Lung microvascular endothelial cell (primary cell): ENCODE measurements at places on chromosomes 13 and 19.
A peak's percentile ranks its signal among the peaks of the same experiment; 100 is the strongest.

- DNase-seq: no peak
Measured at GRCh38 chr19:12411893-12412292, 10.8 kb upstream of the ZNF799 start.

DNA sequence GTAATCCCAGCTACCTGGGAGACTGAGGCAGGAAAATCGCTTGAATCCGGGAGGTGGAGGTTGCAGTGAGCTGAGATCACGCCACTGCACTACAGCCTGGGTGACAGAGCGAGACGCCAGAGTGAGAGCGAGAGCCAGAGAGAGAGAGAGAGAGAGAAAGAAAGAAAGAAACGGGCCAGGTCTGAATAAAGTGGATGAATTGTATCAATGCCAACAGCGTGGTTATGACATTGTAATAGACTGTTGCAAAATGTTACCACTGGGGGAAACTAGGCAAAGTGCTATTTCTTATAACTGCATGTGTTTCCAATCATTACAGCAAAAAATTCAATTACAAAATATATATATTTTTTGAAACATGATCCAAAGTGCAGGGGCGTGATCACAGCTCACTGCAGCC, 11.8 kb upstream of the BTBD2 start:
- peak; percentile 50 for DNase-seq

GRCh38 chr19:14073925-14074838, 1.6 kb downstream of the MISP3 start:
- DNase-seq: peak; percentile 17

DNA sequence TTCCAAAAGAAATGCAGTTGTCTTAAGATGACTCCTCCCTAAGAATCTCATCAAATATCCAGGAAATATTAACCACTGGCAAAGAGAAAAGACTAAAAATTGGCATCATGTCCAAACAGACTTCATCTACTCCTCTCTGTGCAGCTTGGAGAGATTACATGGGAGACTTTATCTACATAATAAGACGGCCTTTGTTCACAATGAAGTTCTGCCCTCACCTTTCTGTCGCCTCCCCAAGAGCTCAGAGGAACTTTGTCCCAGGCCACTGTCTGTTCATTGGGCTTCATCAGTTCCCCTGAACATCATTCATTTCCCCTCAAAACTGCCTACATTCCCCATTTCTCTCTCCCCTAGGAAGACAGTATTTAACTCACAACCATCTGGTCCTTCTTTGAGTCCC, 22.4 kb upstream of the MRI1 start:
- no peak for DNase-seq

DNA sequence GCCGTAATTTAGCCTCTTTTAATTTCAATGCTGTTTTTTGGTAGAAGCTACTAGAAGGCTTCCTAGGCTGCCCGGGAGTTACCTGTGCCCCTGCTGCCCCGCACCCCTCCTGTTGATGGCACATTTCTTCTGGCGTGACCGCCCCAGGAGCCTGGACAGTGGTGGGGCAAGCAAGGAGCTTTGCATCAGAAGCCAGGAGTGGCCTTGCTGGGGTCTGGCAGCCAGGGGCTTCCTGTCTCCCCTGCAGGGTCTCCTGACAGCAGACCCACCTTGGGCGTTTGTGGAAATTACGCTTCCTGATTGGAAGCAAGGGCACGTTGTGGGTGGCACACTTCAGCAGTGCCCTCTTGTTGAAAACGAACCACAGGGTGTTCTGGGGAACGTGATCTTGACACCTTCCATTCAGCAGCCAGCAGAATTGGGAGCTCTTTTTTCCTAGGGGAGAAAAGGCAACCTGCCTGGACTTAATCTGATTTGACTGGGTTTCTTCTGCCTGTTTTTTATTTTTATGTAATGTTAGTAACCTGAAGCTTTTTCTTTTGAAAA, 90.0 kb upstream of the TEX29 start:
- no peak for DNase-seq

DNA sequence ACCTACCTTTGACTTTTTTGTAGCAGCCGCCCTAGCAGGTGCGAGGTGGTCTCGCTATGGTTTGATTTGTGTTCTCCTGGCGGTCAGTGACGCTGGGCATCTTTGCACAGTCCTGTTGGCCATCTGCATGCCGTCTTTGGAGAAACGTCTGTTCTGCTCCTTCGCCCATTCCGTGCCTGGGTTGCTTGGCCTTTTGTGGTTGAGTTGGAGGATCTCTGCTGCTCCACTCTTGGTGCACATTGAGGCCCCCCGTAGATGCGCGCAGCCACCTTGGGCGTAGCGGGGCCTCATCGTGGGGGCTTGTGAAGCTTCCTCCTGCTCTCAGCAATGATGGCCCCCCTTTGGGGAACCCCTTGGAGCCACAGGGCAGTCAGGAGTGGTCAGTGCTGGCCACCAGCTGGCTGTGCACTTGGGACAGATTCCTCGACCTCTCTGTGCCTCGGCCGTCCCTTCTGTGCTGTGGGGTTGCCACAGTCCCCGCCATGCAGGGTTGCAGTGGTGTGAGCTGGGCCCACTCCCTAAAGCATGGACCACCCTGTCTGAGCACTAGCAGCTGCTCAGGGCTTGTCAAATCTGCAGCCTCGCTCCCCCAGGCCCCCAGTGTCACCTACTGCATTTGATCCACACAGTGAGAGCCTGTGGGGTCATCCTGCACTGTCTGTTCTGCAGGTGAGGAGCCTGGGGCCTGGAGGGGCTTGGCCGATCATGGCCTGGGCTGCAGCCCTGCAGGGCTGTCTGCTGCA, 170.8 kb downstream of the KDM4B start:
- DNase-seq: no peak

DNA sequence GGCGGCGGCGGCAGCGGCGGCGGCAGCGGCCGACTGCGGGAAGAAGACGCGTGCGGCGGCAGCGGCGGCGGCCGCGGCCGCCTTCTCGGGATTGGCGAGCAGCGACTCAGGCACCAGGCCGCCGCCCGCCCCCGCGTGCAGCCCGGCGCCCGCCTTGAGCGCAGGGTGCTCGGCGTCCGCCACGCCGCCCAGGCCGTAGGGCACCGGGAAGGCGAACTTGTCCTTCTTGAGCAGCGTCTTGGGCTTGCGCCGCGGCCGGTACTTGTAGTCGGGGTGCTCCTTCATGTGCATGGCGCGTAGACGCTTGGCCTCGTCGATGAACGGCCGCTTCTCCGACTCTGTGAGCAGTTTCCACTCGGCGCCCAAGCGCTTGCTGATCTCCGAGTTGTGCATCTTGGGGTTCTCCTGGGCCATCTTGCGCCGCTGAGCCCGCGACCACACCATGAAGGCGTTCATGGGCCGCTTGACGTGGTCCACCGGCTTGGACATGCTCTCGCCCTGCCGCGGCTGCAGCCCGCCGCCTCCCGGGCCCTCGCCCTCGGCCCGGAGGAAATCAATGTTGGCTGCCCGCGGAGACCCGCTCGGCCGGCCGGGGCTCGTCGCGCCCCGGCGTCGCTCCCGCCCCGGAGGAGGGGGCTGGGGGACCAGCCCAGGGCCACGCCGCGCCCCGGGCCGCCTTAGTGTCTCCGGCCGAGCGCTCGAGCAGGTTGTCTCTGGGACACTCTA, 621 bp downstream of the SOX21 start:
- DNase-seq: peak; percentile 44

DNA sequence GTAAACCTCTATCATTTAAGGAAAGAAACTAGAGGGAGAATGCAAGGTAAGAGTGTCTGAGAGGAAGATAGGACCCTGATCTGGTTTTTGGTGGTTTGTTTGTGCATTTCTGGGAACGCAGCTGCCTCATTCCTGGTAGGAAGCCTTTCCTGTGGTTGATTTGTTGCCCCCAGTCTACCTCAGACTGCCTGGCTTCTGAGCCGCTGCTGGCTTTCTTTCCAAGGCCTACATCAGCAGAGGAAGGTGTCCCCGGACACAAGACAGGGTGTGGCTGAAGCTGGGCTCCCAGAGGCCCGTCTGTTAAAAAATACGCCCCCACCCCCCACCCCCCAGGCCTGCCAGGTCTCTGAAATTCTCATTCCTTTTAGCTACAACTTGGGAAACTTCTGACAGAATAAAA, 42.6 kb downstream of the C13orf42 start:
- no peak for DNase-seq

DNA sequence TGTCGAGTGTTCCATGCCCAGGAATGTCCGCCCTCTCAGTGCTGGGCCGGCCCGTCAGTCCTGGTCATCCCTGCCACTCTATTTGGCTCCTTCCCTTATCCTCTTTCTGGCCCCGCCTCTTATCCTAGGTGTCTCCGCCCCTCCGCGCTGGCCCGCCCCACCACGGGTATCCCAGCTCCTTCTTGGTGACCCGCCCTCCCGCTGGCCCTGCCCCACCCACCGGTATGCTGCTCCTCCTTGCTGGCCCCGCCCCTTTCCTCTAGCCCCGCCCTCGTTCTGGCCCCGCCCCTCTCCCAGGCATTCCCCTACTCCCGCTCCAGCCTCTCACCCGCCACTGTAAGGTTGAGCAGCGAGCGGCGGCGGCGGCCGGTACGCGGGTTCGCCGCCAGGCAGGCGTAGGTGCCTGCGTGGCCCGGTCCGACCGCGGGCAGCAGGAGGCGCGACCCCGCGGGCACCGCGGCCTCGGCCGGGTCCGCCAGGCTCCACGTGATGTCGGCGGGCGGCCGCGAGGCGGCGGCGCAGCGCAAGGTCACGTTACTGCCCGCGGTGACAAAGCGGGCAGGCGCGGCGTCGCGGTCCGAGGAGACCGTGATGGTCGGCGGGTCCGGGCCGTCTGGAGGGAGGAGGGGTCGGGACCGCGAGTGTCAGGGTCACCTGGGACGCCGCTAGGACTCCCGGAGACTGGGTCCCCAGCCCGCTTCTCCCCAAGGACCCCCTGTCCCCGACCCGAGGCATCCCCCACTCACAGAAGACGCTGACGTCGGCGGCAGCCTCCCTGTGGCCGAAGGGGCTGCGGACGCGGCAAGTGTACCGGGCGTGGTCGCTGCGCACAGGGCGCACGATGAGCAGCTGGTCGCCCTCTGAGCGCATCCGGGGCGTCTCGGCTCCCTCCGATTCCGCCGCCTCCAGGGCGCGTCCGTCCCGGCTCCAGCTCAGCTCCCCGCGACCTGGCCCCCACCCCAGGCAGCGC, 2.0 kb downstream of the VSIG10L start:
- peak; percentile 96 for DNase-seq

DNA sequence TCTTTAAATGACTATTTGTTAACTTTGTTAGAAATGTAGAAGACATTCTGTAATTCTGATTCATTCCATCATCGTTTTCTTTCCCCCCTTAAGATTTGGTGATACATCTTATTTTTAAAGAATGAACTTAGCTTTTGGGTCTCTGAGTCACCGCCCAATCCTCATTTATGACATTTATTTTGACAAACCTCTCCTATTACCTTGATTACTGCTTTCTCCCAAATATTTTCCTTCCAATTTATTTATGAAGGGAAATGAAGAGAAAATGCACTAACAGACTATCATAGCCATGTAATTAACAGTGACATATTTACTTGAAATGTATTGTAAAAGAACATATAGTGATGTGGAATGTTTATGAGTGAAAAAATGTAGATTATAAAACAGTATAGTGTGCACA, 241.6 kb downstream of the DCLK1 start:
- no peak for DNase-seq

GRCh38 chr13:73335944-73336343, 277.1 kb downstream of the KLF5 start:
- DNase-seq: no peak

DNA sequence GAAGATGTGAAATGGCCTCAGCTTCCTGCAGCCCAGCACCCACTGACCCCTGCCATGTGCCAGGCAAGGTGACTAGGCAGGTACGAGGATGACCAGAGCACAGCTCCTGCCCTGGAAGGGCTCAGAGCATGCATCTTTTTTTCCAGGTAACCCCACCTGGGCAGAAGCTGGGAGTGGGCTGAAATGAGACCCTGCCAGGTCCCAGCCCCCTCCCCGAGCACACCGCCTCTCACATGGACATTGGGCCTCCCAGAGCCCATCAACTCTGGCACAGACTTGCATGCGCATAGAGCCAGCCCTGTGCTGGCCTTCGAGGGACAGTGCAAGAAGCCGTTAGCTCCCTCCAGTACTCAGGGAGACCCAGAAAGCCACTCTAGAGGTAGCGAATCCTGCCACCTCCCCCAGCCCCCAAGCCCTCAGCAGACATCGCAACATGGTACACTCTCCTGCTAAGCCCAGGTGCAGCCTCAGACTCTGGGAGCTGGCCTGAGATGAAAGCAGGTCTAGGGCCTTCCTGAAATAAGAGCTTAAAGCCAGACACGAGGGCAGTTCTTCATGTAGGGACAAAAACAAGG, 8.9 kb upstream of the VSTM2B start:
- no peak for DNase-seq

DNA sequence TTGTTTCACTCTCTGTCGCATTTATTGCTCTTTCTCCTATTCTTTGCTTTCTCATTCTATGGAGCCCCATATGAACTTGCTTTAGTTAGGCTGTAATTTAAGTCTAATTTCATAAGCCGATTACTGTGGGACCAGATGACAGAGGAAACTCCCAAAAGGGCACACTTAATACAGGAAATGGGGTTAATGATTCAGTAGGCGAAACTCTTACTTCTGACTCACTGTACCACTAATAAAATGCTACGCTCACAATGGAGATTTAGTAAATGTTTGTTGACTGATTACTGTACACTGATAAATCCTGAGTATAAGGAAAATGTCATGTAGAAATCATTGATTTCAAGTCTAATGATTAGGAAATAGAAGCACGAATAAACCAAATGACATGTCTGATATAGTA, 276.4 kb downstream of the KLF5 start:
- DNase-seq: peak; percentile 5

DNA sequence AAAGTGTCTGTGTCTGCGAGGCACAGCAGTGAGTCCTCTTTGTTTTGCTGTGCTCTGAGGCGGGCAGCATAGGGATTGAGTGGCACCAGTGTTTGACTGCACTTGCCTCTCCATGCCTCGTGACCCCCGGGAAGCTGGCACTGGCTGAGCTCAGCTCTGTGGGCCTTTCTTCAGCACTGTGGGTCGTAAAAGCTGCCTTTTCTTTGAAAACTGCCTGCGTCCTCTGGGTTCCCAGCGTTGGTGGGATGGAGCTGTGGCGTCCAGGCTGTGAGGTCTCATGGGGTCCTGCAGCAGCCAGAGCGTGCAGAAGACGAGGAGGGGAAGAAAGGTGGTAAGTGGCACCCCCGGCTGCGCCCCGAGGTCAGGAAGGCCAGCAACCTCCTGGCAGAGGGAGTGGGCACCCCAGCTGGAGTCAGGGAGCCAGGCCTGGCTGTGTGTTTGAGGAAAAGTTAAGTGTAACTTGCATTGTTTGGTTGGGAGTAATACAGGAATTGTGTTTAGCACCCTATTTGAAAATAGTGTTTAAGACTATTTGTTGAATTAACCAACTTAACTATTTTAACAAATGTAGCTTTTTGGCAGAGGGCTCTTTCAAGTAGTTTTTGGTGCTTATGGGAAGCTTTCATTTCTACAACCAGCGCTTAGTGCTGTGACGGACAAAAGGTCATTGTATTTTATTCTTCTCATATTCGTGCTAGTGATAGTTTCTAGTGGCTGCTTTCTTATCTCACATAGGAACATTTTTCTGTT, 79.3 kb upstream of the TEX29 start:
- DNase-seq: no peak

GRCh38 chr19:39494661-39495060, 4.1 kb upstream of the DLL3 start:
- DNase-seq: no peak

GRCh38 chr19:19405971-19406877, 749 bp downstream of the GATAD2A start:
- peak; percentile 51 for DNase-seq
